EH (cell line): ENCODE measurements at places on chromosomes 16 and 17.
A peak's percentile ranks its signal among the peaks of the same experiment; 100 is the strongest.

- peak; percentile 44 for DNase-seq
Observed at GRCh38 chr17:75105126-75106080, 4.4 kb upstream of the ARMC7 start.

- peak; percentile 8 for DNase-seq
Observed at GRCh38 chr17:79160980-79161636, 86.5 kb downstream of the ENGASE start.

GRCh38 chr17:77377710-77378235 lies 237.0 kb downstream of the SEC14L1 start:
- no peak for DNase-seq

DNA sequence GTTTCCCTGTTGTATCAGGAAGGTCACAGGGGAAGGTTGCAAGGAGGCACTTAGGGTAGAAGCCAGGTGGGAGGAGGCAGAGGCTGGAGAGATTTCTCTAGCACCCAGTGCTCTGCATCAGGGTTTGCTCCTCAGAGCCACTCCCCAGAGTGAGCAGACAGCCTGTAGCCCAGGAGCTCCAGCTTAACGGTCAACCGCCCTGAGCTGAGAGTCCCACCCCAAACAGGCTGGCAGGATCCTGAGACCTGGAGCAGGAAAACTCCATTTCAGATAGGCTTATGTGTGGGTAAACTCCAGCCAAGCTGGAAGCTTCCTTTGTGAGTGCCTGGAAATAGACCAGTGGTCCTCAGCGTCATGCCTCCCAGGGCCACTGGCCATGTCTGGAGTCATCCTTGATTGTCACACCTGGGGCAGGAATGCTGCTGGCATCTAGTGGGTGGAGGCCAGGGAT lies 37.9 kb downstream of the MPRIP start:
- DNase-seq, result no peak

- no peak for DNase-seq
Observed at GRCh38 chr16:73315645-73316044, 267.7 kb upstream of the ZFHX3 start.

- DNase-seq, result no peak
Observed at GRCh38 chr16:27446721-27447120, 44.7 kb downstream of the IL21R start.

- peak; percentile 35 for DNase-seq
Observed at GRCh38 chr17:67602974-67603373, 114.8 kb upstream of the NOL11 start.

DNA sequence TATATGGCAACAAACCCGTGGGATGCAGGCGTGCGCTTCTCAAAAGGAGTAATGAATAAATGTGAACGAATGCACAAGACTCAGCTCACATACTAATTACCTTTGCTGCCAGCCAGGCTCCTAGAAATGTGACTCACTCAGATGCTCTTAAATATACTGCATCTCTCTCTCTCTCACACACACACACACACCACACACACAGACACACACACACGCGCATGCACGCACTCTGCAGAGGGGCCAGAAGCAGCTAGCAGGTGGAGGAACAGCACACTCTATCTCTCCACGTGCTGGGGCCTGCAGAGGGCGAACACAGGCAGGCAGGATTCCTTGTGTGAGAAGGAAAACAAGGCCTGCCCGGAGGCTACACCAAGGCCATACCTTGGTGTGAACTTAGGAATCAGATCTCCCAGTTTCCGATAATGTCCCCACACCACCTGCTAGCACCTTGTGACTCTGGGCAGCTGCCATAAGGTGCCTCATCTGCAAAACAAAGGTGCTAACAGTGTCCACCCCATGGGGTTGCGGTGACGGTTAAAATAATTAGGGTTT lies 5.3 kb downstream of the GPRC5B start:
- DNase-seq, result peak; percentile 3

DNA sequence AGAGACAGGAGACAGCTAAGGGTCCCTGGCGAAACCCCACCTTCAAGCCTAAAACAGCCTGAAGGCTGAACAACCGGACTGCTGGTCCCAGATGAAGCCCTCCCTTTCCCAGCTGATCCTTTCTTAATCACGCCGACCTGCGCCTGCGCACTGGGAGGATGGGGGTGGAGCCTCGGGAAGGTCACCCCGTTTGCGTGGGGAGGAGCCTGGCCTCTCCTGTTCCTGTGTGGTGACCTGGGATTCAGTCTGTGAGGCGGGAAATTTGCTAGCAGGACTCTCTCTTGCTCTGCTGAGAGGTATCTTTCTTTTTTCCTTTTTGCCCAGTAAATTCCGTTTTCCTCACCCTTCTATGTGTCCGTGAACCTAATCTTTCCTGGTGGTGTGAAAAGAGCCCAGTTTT lies 9.6 kb downstream of the FAM20A start:
- no peak for DNase-seq

DNA sequence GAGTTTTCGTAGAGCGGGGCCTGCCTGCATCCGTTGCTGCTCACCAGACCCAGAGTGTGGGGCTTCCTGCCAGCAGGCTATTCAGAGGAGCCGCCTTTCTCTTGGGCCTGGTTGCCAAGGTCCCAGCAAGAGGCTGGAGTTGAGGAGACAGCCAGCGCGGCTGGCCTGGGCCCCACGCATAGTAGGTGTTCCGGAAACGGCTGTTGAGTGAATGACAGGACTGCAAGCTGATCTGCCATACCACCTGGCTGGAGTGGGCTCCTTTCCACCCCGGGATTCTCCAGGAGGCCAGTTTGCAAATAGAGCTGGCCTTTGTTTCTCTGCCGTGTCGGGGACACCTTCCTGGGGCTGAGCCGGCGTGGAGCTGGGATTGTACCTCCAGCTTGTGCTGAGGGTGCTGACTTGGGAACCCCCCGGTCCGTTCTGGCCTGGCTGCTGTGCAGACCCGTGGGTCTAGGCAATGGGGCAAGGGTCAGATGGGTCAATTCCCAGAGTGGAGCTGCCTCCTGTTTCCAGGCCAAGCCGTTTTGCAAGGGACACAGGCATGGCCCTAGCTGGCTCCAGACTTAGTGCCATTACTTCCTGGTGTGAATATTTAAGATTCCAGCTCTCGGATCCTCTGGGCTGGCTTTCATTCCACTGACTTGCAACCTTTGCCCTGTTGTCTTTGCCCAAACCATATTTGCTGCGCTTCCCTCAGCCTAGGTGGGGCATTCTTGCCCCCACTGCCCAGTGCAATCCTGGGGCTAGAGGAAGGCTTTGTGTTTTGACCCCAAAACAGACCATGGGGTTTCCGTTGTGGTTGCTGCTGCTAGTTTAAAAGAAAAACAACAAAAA lies 68.8 kb downstream of the CMIP start:
- DNase-seq, result peak; percentile 57

DNA sequence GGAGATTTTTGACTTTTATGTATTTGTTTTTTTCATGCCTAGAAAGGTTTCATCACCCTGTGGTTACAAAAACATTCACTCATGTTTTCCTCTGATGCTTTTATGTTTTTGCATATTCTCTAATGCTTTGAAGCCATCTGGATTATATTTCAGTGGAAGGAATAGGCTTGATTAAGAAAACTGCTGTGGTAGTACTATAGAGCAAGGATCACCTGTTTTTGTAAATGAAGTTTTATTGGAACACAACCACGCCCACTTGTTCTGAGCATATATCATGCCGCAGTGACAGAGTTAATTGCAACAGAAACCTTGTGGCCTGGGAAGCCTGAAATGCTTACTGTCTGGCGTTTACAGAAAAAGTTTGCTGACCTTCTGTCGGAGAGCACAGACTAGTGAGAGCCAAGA lies 11.5 kb downstream of the COX10 start:
- DNase-seq, result no peak

DNA sequence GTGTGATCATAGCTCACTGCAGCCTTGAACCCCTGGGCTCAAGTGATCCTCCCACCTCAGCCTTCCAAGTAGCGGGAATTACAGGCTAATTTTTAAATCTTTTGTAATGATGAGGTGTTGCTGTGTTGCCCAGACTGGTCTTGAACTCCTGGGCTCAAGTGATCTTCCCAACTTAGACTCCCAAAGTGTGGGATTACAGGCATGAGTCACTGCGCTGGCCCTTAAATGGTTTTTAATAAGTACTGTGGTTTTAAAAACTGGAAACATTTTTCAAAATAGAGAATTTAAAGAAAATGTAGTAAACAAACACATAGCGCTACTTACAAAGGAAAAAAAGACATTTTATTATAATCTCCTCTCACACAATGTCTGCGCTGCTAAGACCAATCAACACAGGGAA lies 32.2 kb downstream of the MARCHF10 start:
- peak; percentile 52 for DNase-seq

GRCh38 chr17:9329251-9329921 lies 246.2 kb downstream of the STX8 start:
- DNase-seq, result no peak

GRCh38 chr16:24141466-24141865 lies 114.7 kb upstream of the CACNG3 start:
- no peak for DNase-seq

DNA sequence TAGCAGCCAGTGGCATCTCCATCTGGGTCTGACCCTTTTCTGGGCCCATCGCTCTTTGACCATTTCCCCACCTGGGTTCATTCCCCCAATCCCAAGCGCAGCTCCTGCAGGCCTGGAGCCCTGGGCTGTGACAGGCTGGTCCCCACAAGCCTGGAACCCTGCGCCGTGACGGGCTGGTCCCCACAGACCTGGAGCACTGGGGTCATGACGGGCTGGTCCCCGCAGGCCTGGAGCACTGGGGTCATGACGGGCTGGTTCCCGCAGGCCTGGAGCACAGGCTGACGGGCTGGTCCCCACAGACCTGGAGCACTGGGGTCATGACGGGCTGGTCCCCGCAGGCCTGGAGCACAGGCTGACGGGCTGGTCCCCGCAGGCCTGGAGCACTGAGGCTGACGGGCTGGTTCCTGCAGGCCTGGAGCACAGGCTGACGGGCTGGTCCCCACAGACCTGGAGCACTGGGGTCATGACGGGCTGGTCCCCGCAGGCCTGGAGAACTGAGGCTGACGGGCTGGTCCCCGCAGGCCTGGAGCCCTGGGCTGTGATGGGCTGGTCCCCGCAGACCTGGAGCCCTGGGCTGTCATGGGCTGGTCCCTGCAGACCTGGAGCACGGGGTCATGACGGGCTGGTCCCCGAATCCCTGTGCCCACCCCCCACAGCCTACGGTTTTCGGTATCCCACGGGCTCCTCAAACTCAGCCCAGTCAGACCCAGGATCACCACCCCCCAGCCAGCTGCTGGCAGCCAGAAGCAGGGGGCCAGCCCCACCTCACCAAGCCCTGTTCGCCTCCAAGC lies 16.6 kb downstream of the TMC6 start:
- no peak for DNase-seq

- DNase-seq, result no peak
Observed at GRCh38 chr16:53235851-53236250, 181.1 kb downstream of the CHD9 start.

DNA sequence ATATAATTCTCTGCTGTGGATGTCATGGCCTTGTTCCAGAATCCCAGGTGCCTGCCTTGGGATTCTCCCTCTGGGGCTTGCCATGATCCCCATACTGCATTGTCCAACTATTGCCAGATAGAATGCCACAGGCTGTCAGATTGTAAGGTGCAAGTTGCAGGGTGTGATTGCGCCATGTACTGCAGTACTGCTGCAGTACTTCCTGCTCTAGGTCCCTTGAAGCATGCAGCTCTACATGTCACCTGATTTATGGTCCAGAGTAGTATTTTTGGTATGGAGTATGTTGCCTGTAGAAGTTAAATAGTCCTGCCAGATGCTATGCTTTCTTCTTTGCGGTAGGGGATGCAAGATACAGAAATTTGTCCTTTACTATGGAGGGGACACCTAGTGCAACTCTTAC lies 7.0 kb upstream of the SLFN5 start:
- no peak for DNase-seq

DNA sequence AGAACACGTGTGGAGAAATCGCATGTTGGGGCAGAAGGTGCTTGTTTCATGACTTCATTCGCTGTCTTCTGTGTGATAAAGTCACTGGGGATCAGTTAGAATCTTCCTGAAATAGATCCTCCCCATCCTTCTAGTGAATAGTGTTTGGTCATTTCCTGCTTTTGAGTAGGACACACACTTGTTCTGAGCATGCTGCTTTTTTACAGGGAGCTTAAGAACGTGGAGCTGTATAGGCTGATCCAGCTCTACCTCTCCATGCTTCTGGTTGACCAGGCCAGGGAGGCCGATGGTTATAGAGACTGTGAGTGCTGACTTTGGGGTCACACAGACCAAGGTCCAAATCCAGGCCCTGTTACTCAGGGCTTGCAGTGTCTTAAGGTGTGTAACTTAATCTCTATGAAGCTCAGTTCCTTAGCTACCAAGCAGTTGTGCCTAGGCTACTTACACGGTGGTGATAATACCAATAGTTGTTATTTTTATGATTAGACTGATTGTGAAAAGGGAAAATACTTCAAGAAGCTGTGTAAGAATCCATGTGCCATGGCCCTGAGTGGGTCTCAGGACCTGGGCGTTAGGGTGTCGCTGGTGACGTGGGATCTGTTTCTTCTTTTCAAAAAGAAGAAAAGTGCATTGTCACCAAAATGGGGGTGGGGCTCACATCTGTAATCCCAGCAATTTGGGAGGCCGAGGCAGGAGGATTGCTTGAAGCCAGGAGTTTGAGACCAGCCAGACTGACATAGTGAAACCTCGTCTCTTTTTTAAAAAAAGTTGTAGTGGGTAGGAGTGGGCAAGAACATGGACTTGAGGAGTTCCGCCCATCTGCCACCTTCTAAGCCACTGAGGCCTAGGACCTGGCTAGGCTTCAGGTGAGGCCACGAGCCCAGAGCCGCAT lies 64.1 kb upstream of the LGALS9 start:
- no peak for DNase-seq

DNA sequence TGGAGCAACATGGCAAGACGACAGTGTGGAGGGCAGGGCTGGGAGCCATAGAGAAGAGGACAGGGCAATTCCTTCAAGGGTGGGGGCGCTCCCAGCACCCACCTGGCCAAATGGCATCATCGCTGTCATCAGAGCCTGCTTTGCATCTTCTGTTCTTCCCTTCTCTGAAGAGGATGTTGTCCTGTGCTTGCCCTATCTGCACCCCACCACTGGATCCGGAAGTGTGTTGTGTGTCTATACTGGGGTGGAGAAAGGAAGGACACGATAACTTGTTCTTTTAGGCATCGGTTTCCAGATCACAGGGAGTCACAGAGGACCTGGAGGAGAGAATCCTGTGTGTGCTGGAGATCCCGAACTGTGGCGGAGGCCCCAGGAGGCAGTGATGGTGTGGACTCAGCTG lies 25.7 kb upstream of the ANKRD40CL start:
- DNase-seq, result no peak

DNA sequence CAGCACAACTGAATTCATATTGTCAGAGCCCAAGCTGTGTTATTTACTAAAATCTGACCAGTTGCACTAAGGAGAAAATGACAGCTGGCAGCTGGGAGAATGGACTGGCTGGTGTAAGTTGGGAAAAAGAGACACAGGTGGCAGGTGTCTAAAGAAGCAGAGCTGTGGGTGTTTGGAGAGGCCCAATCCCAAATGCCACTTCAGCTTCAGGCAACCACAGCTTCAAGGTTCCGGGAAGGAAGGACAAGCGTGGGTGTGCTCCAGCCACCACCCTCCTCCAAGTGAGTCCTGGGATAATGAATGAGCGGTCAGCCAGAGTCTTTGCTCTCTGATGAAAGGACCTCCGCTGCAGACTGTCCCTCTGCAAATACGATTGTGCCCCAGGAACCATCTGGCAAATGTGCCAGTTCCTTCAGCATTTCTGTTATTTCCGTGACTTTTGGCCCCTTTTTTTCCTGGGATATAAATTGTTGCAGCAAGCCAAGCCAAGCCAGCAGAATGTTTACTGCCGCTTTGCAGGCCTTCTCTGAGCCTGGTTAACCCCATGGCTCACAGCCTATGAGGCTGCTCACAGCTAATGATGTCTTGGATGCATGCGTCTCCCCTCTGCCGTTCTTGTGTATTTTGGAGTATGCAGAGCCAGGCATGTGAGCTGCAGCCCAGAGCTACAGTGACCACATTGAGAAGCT lies 9.5 kb upstream of the RHBDL3 start:
- DNase-seq, result no peak
